Amniotic epithelial cell (primary cell): ENCODE measurements at places on chromosomes 12 and 14.

- DNase-seq, result peak; percentile 21
These were observed 127.6 kb downstream of the ANO6 start for GRCh38 chr12:45343269-45344051.

- no peak for DNase-seq
These were observed 219.8 kb downstream of the SLC2A13 start for GRCh38 chr12:39886106-39886505.

- DNase-seq, result peak; percentile 60
These were observed 224.0 kb downstream of the KTN1 start for GRCh38 chr14:55803873-55804553.

DNA sequence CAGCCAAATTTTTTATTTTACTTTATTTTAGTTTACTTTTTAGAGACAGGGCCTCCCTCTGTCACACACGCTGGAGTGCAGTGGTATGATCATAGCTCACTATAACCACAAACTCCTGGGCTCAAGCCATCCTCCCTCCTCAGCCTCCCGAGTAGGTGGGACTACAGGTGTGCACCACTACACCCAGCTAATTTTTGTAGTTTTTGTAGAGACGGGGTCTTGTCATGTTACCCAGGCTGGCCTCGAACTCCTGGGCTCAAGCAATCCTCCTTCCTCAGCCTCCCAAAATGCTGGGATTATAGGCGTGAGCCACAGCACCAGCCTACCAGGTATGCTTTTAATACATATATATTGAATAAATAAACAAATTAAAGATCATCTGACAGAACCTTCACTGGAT lies 32.7 kb upstream of the LTA4H start:
- DNase-seq, result no peak

DNA sequence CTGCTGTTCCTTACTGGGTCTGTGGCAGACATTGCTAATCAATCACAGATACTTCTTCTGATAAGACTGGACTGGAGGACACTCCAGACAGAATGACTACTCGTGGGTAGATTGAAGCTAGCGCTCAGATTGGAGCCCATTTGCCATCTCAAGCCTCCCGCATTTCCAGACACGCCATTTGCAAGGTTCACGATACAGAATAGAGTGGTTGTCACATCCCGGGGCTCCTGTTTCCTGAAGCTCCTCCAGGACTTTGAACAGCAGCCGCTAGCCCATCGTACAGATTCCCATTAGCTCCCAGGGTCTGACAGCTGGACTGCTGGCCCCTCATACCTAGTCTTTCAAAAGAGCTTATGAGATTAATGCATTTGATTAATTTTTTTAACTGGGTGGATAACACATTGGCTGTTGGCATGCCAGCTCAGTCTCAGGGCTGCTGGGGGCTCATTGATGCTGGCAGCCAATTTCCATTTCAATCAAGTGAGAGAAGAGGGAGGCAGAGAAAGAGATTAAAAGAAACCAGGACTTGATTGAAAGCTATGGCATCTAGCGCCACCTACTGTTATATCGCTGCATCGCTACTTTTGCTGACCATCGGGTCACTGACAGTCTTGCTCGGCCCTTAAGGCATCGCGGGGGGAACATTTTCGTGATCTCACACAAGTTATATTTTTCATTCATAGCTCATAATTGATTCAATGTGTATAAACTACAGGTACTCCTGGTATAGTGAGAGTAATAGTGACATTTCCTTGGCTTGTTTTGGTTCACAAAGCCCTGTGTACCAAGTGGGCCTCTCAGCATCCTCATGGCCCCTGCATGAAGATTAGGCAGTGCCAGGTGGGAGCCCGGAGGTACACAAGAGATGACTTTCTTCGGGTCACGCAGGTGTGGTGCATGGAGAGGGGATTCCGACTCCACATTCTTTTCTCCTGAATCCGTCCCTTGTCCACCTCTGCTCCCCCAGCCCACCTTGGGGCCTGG lies 78.6 kb downstream of the CCDC60 start:
- DNase-seq, result peak; percentile 48

- no peak for DNase-seq
These were observed 222.1 kb downstream of the C12orf42 start for GRCh38 chr12:103273645-103274044.

GRCh38 chr12:130280742-130281141 lies 56.9 kb upstream of the PIWIL1 start:
- DNase-seq, result no peak
